Astrocyte of the cerebellum (primary cell): ENCODE measurements at places on chromosomes 12 and 14.

GRCh38 chr12:106645074-106645421 lies 62.2 kb downstream of the RFX4 start:
- peak; percentile 53 for DNase-seq

DNA sequence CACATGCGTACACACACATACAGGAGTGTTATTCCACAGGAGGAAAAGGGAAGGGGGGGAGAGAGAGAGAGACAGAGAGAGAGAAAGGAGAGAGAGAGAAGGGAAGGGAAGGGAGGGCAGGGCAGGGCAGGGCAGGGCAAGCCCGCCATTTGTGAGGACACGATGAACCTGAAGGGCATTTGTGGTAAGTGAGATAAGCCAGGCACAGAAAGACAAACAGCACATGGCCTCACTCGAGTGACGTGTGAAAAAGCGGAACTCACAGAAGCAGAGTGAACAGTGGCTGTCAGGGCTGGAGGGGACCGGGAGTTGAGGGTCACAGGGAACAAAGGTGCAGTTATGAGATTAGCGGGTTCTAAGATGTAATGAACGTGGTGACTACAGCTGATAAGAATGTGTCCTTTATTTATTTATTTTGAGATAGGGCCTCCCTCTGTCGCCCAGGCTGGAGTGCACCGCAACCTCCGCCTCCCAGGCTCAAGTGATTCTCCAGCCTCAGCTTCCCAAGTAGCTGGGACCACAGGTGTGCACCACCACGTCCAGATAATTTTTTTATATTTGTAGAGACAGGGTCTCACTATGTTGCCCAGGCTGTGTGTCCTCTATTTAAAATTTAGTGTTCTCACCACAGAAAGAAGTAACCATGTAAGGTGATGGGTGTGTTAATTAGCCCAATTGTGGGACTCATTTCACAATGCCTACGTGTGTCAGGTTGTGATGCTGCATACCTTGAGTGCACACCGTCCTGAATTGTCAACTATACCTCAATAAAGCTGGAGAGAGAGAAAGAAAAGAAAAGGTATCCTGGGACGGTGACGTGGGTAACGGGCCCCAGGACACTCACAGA lies 18.7 kb upstream of the FBRSL1 start:
- DNase-seq, result no peak

- DNase-seq, result no peak
Measured at GRCh38 chr12:13102461-13103195, 839 bp downstream of the GSG1 start.

- no peak for DNase-seq
Measured at GRCh38 chr12:123160801-123161487, 10.1 kb upstream of the PITPNM2 start.
